ENCODE measurements at places on chromosomes 1 and 21. TPM values are rescaled to one million over a fixed set of nuclear protein-coding genes. Genes with fewer than 3 reads are reported as not detected.

DNA sequence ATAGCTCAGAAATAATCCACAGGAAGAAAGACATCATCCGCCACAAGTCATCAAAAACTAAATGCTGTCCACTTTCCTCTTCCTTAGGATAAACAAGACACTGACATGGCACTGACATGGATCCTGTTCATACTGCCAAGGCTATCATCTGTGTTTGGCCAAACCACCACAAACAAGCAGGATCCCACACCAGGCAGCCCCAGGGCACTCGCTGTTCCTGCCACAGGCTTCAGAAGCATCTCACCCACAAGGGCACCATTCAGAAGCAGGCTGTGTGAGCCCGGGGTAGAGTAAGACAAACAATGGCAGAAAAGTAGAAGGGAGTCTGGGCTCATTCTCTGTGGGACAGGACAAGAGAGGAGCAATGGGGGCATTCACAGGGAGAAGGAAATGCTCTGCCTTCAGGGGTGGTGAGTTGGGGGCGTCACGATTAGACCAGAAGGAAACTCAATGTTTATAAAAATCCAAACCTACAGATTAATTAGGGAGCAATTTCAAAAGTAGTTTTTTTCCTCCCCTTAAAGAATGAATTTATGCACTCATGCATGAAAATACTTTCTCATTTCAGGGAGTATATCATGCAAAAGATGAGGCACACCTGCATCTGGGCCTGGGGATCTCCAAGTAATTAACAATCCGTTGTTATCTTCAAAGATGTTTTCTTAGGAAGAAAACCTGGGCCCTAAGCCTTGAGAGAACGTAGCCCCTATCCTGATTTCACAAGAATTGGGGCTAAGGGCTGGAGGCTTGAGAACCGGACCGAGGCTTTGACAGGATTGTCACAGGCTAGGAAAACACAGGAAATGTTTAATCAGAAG, 43.3 kb upstream of the ATP1A1 start:
- H3K27me3 ChIP-seq: peaks cover under 1% of the 10 kb centered on the region
- no peak for DNase-seq
- H3K36me3 ChIP-seq: no peaks in the 10 kb centered on the region

GRCh38 chr1:223780318-223780717, 65.4 kb downstream of the TP53BP2 start:
- no peak overlapping the region for H3K27ac ChIP-seq
- H3K4me1 ChIP-seq: peaks cover 3% of the 10 kb centered on the region
- no peaks in the 10 kb centered on the region for H3K36me3 ChIP-seq
- no peak overlapping the region for H3K4me3 ChIP-seq

DNA sequence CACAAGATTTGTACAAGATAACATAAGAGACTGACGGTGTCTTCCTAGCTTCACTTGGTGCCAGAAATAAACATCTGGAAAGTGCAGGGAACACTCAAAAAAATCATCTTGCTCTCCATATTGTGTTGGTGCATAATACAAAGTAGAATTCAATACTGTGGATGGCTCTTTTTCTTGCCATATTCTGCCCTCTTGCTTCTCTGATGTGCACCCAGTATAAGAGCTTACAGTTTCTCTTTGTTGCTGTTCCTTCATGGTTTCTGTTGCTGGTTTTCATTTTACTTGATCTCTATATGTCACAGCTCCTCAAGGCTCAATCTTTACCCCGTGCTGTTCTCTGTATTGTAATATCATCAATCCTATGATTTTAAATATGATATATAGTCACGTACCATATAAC, 528.5 kb upstream of the ZP4 start:
- H3K36me3 ChIP-seq: no peaks in the 10 kb centered on the region
- peaks cover 1% of the 10 kb centered on the region for H3K27me3 ChIP-seq
- H3K27ac ChIP-seq: no peak overlapping the region
- no peaks in the 10 kb centered on the region for H3K4me1 ChIP-seq

GRCh38 chr1:160237558-160237957, 24.8 kb downstream of the DCAF8 start:
- DNase-seq: no peak
- H3K4me1 ChIP-seq: no peaks in the 10 kb centered on the region
- H3K27ac ChIP-seq: no peak overlapping the region
- H3K27me3 ChIP-seq: peaks cover 3% of the 10 kb centered on the region

GRCh38 chr1:18066576-18066975, 41.0 kb upstream of the IGSF21 start:
- H3K27ac ChIP-seq: no peak overlapping the region
- DNase-seq: no peak
- peaks cover 14% of the 10 kb centered on the region for H3K36me3 ChIP-seq

The IRF6 gene
- 0.47 TPM for total RNA-seq

The PPIH gene
- total RNA-seq: 22.6 TPM

The COL8A2 gene
- total RNA-seq: not detected

Measured in glutamatergic neuron (in vitro differentiated cells).